ENCODE measurements at places on chromosomes 2 and 18. TPM values are rescaled to one million over a fixed set of nuclear protein-coding genes. Genes with fewer than 3 reads are reported as not detected.

Gene NPPC
- total RNA-seq: 0.66 TPM

Gene NETO1
- total RNA-seq: 19.8 TPM

Gene MRPL53
- total RNA-seq: 48.0 TPM

Gene CYTIP
- 0.16 TPM for total RNA-seq

Gene TUBB8B
- not detected for total RNA-seq

Gene RIF1
- total RNA-seq: 39.3 TPM

Gene CCDC102B
- total RNA-seq: 10.2 TPM

Gene SLC9A4
- 0.07 TPM for total RNA-seq

Gene LYG2
- not detected for total RNA-seq

Gene ZBTB7C
- 1.4 TPM for total RNA-seq

Gene SERPINB7
- 18.0 TPM for total RNA-seq

Gene SCN3A
- 1.4 TPM for total RNA-seq

Gene SPR
- total RNA-seq: 23.6 TPM

Gene NAT8
- total RNA-seq: not detected

Gene SOWAHC
- total RNA-seq: 16.5 TPM

GRCh38 chr2:85222792-85223191, 89.6 kb downstream of the TCF7L1 start:
- DNase-seq: no peak

GRCh38 chr2:233076749-233077148, 16.6 kb downstream of the INPP5D start:
- no peak for DNase-seq

GRCh38 chr2:120453635-120453998, 107.7 kb downstream of the INHBB start:
- DNase-seq: peak; percentile 70

- DNase-seq: no peak
These were observed 34.6 kb upstream of the IL37 start for GRCh38 chr2:112876257-112876970.

- DNase-seq: no peak
These were observed 38.4 kb upstream of the FRZB start for GRCh38 chr2:182904844-182905243.

GRCh38 chr2:164899121-164899520, 56.2 kb downstream of the SLC38A11 start:
- DNase-seq: no peak

DNA sequence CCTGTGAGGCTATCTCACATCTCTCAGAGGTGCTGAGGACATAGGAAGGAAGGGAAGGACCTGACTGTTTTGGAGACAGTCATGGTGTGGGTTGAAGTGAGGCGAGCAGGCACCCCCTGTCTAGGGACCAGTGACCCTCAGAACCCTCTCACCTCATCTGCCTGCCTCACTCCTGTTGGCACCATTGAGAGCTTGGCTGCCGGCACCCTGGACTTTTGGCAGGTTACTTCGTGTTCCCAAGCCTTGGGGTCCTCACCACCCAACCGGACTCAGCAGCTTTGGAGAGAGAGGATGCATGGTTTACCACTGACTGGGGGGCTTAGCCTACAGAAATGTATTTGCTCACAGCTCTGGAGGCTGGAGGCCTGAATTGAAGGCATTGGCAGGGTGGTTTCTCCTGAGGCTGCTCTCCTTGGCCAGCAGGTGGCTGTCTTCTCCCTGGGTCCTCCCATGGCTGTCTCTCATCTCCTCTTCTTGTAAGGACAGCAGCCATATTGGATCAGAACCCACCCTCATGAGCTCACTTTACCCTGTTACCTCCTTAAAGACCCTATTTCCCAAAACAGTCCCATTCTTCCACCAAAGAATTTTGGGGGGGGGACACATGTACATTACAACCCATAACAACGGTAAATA, 142.0 kb downstream of the TSN start:
- peak; percentile 4 for DNase-seq

DNA sequence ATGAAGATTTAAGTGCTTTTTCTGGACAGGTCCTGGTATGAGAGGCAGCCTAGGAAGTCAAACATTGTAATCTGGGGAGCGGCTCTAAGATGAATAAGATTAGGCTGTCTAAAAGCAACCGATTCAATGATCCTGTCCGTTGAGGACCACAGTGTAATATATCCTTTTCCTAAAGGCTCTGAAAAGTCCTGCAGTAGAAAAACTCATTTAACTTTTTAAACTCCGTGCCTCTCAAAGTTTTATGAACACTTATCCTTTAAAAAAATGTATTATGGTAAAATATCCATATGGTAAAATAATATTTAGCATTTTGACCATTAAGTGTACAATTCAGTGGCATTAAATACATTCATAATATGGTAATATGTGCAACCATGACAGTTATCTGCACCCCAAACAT, 39.8 kb downstream of the ATOH8 start:
- no peak for DNase-seq

DNA sequence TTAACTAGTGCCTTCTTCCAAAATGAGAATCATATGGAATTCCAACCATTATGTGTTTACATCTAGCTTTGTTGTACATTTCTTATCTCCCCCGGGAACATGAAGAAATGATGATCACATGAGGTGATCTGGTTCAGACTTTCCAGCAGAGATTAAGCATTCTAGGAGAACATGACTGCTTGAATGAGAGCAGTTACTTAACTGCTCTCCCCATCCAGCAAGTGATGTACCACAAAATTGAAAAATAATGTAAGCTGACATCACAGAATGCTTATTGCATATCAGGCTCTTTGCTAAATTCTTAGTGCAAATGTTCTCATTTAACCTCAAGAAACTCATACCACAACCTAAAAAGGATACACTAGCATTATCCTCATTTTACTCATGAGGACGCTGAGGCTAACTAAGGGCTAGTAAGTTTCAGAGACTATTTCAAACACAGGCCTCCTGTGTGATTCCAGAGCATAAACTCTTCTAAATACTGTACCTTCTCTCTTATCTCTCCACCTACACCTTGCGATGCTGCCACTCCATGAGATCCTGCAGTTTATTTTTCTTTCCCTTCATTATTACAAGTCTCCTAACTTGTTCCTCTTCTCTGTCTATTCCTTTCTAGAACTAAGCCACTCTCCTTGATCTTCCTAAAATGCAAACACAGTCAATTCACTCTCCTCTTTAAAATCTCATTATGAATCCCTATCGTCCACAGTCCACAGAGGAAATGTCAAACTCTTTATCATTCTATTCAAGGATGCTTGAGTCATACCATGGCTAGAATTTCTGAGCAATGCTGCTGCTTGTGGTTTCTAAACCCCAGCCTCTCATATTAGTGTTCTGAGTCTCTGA, 1224.8 kb upstream of the ZEB2 start:
- peak; percentile 99 for DNase-seq

DNA sequence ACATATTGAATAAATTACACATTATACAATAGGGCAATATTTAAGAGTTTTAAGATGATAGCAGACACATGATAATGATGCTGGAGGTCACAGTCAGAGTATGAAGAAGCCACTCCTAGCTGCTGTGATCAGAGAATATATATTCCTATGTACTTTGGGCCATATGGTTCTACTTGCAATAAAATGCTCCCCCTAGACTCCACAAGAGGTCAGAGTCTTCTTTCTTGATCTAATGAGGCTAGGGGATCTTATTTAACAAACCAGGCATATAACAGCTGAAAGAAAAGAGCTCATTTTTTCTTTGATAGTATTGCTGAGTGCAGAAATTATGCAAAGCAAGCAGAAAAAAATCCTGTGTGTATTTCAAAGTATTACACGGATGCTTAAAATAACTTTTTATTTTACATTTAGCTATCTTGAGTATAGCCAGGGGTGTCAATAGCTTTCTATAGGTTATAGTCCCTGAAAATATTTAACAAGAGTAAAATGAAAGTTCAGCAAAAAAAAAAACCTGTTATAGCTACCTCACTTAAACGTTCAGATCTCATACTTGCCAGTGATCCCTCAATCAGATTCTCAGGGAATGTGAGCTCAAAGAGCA, 748.7 kb upstream of the CHAC2 start:
- no peak for DNase-seq

GRCh38 chr2:111184725-111185310, 64.1 kb downstream of the BCL2L11 start:
- no peak for DNase-seq

- DNase-seq: peak; percentile 78
These were observed 2.5 kb upstream of the FAP start for GRCh38 chr2:162245781-162246180.
